EL (cell line): ENCODE measurements at places on chromosomes 16 and 17.

- peak; percentile 93 for DNase-seq
Observed at GRCh38 chr16:67115639-67116038, 5.9 kb downstream of the PHAF1 start.

GRCh38 chr17:14752011-14752410 lies 451.1 kb downstream of the HS3ST3B1 start:
- DNase-seq: no peak

- DNase-seq: no peak
Observed at GRCh38 chr17:35988164-35988563, 1.6 kb upstream of the CCL14 start.

- no peak for DNase-seq
Observed at GRCh38 chr16:55625843-55626242, 29.9 kb upstream of the SLC6A2 start.

- DNase-seq: peak; percentile 84
Observed at GRCh38 chr17:12549499-12550041, 116.1 kb upstream of the MYOCD start.

GRCh38 chr16:54846766-54847165 lies 83.9 kb upstream of the IRX5 start:
- no peak for DNase-seq

DNA sequence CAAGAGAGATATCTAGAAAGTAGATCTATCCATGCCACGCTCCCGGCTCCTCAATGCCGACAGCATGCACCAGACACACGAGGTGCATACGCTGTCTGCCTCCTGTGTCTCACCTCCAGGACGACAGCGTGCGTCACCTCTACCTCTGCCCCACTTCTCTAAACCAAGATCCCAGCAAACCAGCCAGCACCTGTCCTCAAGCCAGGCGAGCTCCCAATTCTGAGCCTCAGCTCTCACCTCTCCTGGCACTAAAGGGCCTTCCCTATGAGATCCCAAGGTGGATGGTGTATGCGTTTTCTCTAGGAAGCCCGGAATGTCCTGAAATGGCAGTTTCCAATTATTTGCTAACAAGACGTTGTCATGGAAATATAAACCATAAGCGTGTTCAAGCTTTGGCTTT lies 36.2 kb upstream of the RCVRN start:
- DNase-seq: no peak

DNA sequence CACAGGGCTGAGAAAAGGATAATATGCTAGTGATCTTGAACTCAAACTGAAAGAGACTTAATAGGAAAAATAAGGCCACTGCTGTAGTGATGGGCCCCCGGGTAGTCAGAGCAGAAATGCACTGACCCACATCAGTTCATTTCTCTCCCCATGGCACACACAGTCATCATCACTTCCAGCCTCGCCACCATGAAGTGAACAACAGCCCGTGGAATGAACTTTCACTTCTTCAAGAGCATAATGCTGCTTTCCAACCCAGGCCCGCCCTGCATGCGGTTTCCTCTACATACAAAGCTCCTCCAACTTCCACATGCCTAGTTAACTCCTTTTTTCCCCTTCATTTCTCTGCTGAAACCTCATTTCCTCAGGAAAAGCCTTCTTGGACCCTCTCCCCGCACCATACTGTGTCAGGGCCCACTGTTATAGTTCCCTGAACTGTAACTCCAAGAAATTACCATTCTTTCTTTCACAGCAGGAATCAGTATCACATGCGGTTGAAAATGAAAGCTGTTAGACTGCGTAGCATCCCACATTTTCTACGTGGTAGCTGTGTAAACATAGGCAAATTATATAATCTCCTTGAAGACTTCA lies 65.8 kb upstream of the SMIM36 start:
- DNase-seq: peak; percentile 71

- DNase-seq: no peak
Observed at GRCh38 chr17:67478401-67479041, 101.4 kb downstream of the PITPNC1 start.
